Cerebellar nuclear complex (tissue), 1 donor: ENCODE measurements at places on chromosomes 13 and 19.

- DNase-seq: no peak
Observed at GRCh38 chr19:35587321-35587720, 1.3 kb downstream of the PMIS2 start.

DNA sequence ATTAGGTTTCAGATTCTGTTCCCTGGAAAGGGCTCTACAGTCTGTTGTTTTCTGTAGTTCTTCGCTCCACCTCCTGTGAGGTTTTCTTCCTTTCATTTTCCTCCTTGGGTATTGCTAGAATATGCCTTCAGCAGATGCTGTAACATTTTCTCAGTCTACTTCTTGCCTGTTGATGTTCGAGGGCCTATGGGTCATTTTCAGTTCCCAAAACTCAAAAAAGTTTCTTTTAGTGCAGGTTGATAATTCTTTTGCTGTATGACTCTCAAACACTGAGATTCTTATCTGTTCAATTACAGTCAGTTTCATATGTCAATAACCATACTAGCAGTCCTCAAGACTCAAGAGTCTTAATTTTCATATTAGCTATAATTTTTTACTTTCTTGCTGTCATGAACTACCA, 268.3 kb downstream of the RFC3 start:
- no peak for DNase-seq

GRCh38 chr19:33492951-33493350, 28.6 kb downstream of the PEPD start:
- DNase-seq: no peak

- DNase-seq: no peak
Observed at GRCh38 chr19:56710437-56710836, 38.9 kb upstream of the ZNF835 start.

DNA sequence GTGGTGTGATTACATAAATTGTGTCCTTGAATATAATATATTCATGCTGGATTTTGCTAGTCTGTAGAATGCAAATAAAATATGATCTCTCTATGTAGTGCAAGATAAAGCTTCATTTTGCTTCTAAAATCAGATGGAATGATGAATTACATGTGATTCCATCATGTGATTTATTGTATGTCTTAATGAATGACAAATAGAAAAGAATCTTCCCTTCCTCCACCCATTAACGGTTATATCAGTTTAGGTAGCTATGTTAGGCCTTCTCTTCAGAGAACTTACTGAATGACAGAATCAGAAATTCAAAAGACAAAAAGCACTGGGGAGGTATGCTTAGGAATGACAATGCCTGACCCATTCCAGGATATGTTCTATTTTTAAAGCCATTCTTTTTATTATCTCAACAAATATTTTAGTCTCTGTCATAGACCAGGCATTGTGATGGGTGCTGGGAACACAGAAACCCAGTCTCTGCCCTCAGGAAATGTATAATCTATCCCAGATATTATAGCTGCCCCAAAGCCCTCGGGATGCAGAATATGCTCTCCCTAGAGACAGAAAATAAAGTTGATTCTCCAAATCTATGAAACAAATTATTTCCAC, 90.6 kb downstream of the TEX26 start:
- no peak for DNase-seq

- DNase-seq: no peak
Observed at GRCh38 chr13:48729856-48730255, 76.1 kb downstream of the CYSLTR2 start.

DNA sequence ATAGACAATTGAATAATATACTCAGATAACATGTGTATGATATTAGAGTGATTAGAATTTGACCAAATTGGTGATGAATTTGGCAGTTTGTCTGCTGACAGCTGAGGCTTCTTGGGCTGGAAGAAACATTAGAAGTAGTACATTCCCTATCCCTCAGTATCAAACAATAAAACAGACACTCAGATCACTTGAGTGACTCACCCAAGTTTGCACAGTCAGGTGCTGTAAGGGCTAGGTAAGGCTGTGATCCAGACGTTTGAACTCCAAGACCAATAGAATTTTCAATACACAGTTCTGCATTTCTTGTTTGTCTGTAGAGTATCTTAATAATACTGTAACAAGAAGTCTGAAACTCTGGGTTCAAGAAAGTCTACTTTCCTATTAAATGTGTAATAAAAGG, 223.5 kb downstream of the POSTN start:
- DNase-seq: no peak

- DNase-seq: no peak
Observed at GRCh38 chr13:27133889-27134288, 37.7 kb downstream of the USP12 start.

DNA sequence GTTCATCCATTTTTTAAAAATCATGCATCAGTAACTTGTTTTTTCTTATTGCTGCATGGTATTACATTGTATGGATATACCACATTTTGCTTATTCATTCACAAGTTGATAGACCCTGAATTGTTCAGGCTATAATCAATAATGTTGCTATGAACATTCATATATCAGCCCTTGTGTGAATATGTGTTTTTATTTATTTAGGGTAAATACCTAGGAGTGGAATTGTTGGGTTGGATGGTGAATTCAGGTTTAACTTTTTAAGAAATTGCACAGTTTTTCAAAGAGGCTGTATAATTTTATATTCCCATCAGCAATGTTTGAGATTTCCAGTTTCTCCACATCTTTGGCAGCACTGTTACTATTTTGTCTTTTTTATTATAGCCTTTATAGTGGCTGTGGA, 82.1 kb downstream of the URI1 start:
- no peak for DNase-seq
